Tibial artery (tissue), 4 donors: ENCODE measurements at places on chromosomes 2 and 18.

GRCh38 chr2:229456091-229456490 lies 185.0 kb upstream of the PID1 start:
- no peaks in the 10 kb centered on the region for H3K4me1 ChIP-seq
- H3K27me3 ChIP-seq, result no peaks in the 10 kb centered on the region
- H3K27ac ChIP-seq, result no peak overlapping the region
- H3K4me3 ChIP-seq, result no peak overlapping the region

DNA sequence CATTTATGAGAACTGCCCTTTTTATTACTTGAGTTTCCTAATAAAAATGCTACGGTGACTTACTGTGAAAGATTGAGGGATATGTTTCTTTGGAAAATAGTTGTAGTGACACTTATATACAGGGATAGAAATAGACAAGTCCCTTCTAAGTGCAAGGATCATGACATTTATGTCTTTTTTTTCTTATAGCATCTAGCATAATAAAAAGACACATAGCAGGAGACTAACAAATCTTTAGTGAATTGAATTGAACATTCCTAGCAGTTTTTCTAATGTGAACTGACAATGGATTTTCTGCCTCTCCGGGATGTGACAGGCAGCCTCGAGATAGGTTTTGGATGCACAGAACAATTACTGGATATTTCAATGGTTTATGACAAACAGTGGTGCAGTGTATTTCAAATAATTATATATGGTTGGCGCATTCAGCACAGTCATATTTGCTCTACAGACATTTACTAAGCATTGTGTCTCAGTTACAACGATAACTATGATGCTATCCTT lies 562.8 kb downstream of the ADCYAP1 start:
- DNase-seq, result no peak
- no peaks in the 10 kb centered on the region for H3K36me3 ChIP-seq
- no peaks in the 10 kb centered on the region for H3K4me1 ChIP-seq
- H3K4me3 ChIP-seq, result no peak overlapping the region

- no peaks in the 10 kb centered on the region for H3K27me3 ChIP-seq
- H3K36me3 ChIP-seq, result no peaks in the 10 kb centered on the region
- DNase-seq, result no peak
- no peak overlapping the region for H3K27ac ChIP-seq
- no peak overlapping the region for H3K4me3 ChIP-seq
These were observed 45.8 kb upstream of the ID2 start for GRCh38 chr2:8636041-8636491.

GRCh38 chr18:74217476-74218143 lies 69.3 kb downstream of the TIMM21 start:
- H3K27ac ChIP-seq, result no peak overlapping the region
- DNase-seq, result no peak
- no peaks in the 10 kb centered on the region for H3K4me1 ChIP-seq

GRCh38 chr2:1907291-1907690 lies 163.0 kb upstream of the PXDN start:
- no peak for DNase-seq
- no peak overlapping the region for H3K4me3 ChIP-seq
- H3K27me3 ChIP-seq, result peaks cover 42% of the 10 kb centered on the region

GRCh38 chr2:165120740-165121467 lies 82.9 kb downstream of the SCN3A start:
- H3K27me3 ChIP-seq, result no peaks in the 10 kb centered on the region
- no peak overlapping the region for H3K4me3 ChIP-seq
- no peak overlapping the region for H3K27ac ChIP-seq
- no peaks in the 10 kb centered on the region for H3K36me3 ChIP-seq
- H3K4me1 ChIP-seq, result no peaks in the 10 kb centered on the region

DNA sequence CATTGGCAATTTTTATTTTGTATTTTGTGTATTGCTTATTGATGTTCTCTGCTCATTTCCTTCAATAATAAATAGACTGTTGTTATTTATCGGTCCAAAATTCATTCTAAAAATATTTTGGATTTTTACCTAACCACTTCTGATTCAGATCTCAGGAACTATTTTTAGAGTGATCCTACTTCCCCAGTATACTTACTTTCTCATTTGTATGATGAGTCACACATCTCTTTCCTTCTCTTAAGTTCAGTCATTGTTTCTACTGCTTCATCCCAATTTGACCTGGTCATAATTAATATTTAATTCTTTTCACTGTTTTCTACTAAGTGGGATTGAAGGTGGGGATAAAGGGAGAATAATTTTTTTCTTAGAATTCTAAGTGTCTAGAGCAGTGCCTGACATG lies 75.1 kb downstream of the AGPS start:
- no peaks in the 10 kb centered on the region for H3K4me1 ChIP-seq
- H3K27me3 ChIP-seq, result no peaks in the 10 kb centered on the region
- peaks cover 28% of the 10 kb centered on the region for H3K36me3 ChIP-seq
- DNase-seq, result no peak

GRCh38 chr18:49547701-49548100 lies 14.2 kb upstream of the LIPG start:
- no peaks in the 10 kb centered on the region for H3K4me1 ChIP-seq
- no peak overlapping the region for H3K27ac ChIP-seq
- H3K4me3 ChIP-seq, result no peak overlapping the region
- DNase-seq, result no peak
- no peaks in the 10 kb centered on the region for H3K36me3 ChIP-seq

GRCh38 chr2:239831861-239832489 lies 193.2 kb downstream of the NDUFA10 start:
- H3K27me3 ChIP-seq, result no peaks in the 10 kb centered on the region
- H3K36me3 ChIP-seq, result no peaks in the 10 kb centered on the region
- H3K4me3 ChIP-seq, result no peak overlapping the region
- H3K27ac ChIP-seq, result no peak overlapping the region
- no peak for DNase-seq
- no peaks in the 10 kb centered on the region for H3K4me1 ChIP-seq

- H3K4me3 ChIP-seq, result no peak overlapping the region
- no peak overlapping the region for H3K27ac ChIP-seq
- H3K36me3 ChIP-seq, result no peaks in the 10 kb centered on the region
- H3K27me3 ChIP-seq, result peaks cover 5% of the 10 kb centered on the region
- no peak for DNase-seq
- H3K4me1 ChIP-seq, result no peaks in the 10 kb centered on the region
These were observed 206.4 kb upstream of the ARL4C start for GRCh38 chr2:234703258-234703657.

- H3K36me3 ChIP-seq, result no peaks in the 10 kb centered on the region
- H3K27ac ChIP-seq, result no peak overlapping the region
- no peaks in the 10 kb centered on the region for H3K4me1 ChIP-seq
- DNase-seq, result no peak
These were observed 70.3 kb downstream of the TPO start for GRCh38 chr2:1483551-1483950.

DNA sequence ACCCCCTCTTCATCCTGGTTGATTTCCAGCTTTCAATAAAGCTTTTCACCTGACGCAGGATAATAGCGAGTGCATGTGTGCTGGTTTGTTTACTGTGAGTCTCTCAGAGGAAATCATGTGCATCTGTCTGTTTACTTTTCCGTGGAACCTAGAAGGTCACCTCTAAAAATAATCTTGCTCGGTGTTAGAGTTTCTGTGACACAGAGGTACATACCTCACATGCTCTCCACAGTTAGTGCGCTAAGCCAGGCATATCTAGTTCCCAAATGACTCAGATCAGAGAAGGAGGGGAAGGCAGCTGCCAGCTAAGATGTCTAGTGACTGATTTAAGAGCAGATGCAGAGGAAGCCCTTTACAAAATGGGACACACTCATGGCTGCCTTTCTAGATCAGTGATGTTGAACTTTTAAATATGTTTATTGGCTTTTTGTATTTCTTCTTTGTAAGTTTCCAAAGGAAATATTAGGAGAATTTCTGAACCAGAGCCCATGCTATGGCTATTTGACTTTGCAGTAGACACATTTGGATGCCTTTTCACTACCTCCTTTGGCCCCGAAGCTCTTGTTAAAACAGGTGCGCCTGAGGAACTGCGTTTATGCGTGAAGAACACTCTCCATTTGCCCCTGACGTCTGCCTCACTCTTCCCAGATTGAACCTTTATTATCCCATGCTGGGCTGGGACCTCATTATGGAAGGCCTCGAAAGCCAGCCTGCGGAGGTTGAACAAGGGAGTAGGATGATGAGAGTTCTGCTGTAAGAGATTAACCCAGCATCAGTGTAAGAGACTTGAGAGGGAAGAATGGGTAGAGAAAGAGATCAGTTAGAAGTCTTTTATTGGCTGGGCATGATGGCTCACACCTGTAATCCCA lies 145.6 kb downstream of the FAM161A start:
- no peaks in the 10 kb centered on the region for H3K4me1 ChIP-seq
- H3K27me3 ChIP-seq, result no peaks in the 10 kb centered on the region
- DNase-seq, result no peak
- H3K27ac ChIP-seq, result no peak overlapping the region
